ENCODE measurements at places on chromosomes 11 and 22.

GRCh38 chr22:17536269-17536668, 27.0 kb upstream of the SLC25A18 start:
- no peak for DNase-seq

- no peak for DNase-seq
Observed at GRCh38 chr22:25815561-25815960, 73.6 kb downstream of the MYO18B start.

DNA sequence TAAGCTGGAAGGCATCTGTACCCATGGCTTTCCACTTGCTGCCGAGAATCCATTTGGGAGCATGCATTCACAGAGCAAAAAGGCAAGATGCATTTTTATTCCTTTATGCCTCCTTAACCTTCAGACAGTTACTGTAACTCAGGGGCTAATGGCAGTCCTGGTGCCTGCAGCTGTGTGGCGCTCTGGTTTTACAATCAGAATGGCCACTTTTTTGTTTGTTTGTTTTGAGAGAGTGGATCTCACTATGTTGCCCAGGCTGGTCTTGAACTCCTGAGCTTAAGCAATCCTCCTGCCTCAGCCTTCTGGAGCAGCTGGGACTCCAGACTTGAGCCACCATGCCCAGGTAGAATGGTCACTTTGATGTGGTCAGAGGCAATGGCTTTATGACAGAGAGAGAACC, 101.8 kb downstream of the NAV2 start:
- no peak for DNase-seq

DNA sequence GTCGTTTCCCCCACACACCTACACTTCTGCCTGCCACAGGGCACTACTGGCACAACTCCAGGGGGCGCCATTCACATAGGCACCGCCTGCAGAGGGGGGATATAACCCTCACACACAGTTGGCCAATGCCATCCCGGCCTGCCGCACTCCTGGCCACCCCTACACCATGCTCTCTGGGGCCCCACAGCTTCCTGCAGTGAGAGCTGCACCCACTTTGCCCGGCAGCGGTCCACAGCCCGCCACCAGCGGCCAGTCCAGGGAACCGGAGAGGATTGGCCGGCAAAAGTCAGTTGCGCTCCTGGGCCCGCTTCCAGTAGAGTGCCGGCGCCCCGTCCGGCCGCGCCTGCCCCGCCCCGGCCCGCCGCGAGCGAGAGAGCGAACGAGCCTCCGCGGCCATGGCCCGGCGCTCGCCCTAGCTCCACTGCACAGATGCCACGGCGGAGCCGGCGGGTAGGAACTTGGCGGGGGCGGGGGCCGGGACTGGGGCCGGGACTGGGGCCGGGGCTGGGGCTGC, 25.6 kb upstream of the SUSD2 start:
- no peak for DNase-seq

DNA sequence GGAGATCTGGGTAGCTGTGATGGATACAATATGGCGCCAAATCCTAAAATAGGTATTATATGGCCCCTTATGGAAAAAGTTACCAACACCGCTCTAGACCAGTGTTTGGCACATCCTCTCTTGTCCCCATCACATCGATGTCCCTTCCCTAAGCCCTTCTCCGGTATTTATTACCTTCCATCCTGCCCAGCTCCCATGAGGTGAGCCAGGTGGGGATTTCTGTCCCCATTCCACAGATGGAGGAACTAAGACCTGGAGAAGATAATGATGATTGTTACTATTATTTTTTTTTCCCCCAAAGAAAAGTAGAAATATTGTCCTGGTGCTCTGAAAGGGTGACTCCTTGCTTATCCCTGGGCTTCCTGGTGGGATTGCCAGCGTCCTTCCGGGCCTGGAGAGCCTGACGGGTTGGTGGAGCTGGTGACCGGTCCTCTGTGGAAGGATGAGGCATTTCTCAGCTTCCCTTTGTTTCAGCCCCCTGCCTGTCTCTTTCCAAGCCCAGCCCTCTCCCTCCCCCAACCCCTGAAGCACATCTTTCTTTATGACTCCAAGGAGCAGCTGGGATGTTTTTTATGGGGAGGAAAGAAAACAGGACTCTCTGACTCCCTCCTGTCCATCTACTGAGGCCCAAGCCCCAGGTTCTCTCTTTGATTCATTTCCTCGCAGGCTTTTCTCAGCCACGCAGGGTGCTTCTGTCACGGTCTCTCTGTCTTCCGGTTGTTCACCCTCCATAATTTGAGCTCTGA, 65.4 kb downstream of the TP53I11 start:
- DNase-seq, result no peak

GRCh38 chr22:44624689-44625420, 77.1 kb upstream of the PRR5 start:
- DNase-seq, result no peak

GRCh38 chr11:23932485-23932898, 564.4 kb upstream of the LUZP2 start:
- no peak for DNase-seq

DNA sequence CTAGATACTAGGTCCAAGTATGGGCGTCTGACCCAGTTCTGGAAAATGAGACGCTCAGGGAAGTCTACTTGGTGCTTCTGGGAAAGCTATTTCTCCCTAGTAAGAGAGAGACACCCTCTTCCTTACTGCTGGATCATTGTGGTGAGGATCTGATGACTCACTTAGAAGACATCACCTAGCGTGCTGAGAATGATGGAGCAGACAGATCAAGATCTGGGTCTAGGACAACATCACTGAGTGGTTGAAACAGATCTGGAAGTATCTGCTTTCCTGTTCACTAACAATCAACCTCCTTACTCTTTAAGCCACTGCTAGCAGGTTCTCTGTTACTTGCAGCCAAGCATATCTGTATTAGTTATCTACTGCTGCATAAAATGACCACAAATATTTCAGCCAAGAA, 38.3 kb upstream of the HMGXB4 start:
- DNase-seq, result no peak

- no peak for DNase-seq
Observed at GRCh38 chr11:14538271-14538925, 18.2 kb upstream of the PSMA1 start.

Data from brain pericyte (primary cell).